Immature natural killer cell (primary cell): ENCODE measurements at places on chromosomes 3 and 15.

DNA sequence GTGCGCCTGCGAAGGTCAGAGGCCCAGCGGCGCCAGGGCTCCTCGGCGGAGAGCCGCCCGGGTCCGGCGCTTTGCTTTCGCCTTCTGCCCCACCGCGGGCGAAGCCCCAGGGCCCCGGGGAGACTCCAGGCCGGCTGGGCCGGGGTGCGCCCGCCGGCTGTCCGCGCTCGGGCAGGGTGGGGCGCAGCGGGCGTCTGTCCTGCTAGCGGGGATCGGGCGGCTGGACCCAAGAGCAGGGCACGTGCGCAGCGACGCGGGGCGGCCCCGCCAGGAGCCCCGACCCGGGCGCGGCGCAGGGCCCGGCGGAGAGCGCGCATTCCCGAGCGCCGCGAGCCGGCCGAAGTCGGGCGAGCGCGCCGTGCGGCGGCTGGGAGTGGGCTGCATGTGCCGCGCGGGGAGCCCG, 569 bp upstream of the ALDH1A3 start:
- no peak for DNase-seq

GRCh38 chr3:42408156-42408555, 2.3 kb downstream of the LYZL4 start:
- no peak for DNase-seq

DNA sequence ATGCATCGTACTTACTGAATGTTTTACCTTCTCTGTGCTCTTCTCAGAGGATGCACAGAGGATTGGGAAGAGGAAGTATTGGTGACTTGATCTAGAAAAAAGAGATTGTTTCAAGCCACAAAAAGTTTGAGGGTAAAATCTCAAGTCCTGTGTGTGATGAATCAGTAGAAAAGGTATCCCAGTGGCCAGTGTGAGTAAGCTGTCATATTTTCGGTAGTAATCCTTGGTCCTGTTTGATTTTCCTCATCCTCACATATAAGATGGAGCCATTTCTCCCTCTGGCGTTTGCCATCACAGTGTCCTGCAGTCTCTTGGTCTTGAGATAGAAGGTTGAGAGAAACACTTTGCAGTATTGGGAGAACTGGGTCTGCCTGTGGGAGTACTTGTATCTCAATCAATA, 166.8 kb downstream of the LPP start:
- no peak for DNase-seq

DNA sequence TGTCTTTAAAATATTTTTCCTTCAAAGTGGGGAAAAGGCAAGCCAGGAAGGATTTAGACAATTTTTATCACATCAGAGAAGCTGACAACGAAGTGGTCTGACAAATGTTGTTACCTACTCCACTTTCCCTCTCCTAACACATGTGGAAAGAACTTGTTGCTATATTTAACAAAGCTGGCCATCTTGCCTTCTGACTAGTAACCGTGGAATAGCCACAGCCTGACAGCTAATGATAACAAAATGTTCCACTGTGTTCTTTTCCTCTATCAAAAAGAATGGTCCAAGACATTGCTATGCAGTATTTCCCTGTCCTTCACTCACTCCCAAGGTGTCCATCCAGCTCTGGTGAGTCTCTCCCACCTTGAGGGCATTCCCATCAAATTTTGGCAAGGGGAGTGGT, 481.4 kb upstream of the THBS1 start:
- no peak for DNase-seq

GRCh38 chr3:74862476-74862875, 248.0 kb upstream of the CNTN3 start:
- no peak for DNase-seq
